ENCODE measurements at places on chromosomes 16 and 17.

DNA sequence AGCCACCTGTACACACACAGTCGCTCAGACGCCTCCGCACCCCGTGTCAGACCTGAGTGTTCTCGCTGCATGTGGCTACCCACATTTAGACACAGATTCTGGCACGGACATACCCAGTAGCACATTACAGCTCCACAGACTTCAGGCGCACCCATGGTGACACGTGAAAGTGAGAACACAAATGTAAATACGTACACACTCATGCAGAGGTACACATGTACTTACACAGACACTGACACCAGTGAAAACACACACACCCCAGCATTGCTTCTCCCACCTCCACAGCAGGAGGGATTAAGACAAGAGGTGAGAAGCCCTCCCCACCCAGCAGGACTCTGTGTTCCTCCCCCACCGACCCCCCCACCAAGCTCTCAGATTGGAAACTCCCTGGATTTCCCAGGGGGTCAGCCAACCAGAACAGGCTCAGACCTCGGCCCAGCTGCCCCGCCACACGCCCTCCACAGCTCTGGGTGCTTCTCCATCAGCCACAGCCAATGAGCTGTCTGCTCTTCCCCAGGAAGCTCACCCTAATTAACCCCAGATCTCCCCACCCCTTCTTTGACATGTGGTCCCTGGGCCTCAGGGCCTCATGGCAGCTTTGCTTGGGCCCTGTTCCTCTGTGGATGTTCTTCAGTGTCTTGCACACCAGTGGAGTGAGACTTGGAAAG is 5.3 kb upstream of the FOXN1 start:
- no peak for DNase-seq

DNA sequence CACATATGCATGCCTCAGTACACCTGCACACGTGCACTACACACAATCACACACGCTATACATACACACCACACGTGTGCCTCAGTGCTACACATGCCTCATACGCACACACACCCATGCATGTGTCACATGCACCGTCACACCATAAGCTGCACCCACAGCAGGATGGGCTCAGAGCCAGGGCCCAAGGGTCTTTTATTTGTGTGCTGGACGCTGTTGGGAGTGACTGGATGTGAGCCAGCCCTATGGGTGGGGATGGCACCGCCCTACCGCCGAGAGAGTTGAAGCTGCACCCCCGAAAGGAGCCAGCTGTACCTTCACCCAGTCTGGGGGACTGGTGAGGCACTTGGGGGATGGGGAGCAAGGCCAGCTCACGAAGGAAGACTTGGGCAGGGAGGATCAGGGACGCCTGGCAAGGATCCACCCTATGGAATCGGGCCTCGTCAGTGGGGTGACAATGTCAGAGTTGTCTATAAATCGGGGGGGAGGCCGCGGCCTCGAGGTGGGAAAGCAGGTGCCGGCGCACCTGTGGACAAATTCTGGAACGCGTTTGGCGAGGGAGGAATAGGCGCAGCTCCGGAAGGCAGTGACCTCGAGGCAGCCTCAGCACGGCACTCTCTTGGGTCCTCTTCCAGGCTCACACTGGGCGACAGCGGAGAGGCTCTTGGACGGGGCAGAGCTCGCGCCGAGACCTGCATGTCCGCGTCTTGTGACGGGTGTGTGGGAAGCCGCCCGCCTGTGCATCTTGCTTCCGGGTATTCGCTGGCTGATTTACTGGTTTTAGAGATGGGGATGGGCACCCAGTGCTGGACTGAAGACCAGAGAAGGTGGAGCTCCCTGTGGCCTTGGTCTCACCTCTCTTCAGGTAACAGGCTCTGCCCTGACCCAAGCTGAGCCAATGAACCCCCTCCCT is 7.3 kb downstream of the RGS11 start:
- DNase-seq: no peak

DNA sequence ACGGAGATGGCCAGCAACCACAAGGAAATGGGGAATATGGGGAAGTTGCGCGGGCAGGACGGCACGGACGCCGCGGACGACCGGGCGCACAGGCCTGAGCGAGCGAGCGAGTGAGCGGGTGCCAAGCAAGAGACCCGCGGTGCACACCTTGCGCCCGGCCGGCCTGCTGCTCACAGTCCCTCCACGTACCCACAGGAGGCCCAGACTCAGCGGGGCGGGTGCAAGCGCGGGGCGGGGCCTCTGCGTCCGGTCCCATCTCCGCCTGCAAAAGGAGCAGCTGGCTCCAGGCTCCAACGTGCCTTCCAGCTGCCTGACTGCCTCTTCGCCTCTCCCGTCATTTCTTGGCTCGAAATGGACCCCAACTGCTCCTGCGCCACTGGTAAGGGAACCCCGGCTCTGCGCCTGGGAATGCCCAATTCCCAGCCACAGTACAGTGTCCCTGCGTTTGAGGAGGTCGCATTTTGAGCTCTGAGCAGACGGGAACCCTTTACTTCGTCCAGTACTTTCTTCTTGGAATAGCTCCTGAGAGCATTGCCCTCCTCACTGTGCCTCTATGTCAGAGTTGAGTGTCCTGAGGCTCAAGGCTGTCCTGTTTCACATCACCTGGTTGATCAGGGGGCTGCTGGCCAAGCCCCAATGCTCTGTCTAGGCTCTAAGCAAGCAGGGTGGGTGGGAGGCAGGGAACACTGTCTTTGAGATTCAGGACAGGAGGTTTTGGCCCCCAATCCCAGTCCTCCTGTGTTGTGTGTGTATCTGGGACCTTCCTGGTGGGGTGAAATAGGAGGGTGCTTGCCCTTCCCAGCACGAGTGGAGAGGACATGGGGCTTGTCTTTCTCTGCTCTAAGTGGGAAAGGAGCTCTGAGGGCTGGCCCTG is 8.1 kb upstream of the MT1E start:
- no peak for DNase-seq

- DNase-seq: no peak
Observed at GRCh38 chr17:12993631-12994030, 24.2 kb downstream of the ELAC2 start.

DNA sequence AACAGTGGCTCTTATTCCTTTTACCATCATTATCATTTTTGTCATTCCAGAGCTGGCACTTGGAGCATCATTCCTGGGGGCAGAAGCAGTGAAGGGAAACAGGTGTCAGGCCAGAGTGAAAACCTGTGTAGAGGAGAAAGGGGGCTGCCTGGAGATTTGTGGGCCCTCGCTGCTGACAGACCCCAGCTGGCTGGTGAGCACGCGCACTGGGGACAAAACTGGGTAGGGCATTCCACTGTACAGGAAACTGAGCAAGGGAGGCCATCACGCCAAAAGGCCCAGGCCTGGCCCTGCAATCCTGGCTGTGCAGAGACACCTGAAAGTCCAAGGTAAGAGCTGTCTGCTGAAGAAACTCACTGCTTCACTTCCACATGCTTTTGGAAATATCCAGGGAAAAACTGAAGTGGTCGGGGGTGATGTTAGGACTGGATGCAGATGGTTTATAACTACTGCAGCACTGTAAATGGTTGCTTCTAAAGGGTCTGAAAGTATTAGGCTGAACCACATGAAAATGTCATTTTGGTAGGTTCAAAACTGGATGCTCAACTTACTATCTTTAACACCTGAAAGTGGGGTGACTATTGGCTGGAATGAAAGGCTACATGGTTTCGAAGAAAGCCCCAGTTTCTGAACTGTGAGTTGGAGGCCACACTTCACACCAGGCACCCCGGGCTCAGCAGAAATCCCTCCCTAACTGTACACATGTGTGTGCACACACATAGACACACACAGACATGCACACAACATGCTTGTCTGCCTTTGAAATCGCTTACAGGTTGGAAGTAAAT is 225.0 kb downstream of the C16orf78 start:
- DNase-seq: no peak

GRCh38 chr16:50246299-50247122 is 19.8 kb upstream of the ADCY7 start:
- no peak for DNase-seq

GRCh38 chr17:67779098-67779672 is 46.1 kb upstream of the BPTF start:
- DNase-seq: peak; percentile 42

DNA sequence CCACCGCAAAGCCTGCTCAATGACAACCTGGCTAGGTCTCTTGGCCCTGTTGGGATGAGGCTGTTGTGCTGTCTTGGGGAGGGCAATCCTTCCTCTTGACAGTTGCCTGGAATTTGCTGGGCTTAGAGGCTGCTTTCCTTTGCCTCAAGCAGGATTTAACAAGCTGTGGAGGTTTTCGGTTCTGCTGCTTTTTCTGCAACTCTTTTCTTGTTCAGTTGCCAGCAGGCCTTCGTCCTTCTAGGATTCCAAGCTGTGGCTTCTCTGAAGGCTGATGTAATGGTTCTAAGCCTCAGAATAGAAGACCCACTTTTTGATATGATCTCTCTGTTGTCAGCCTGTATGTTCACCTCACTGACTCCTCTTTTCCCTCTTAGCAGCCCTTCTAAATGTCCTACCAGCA is 149.5 kb upstream of the HS3ST4 start:
- DNase-seq: peak; percentile 5

- DNase-seq: no peak
Observed at GRCh38 chr17:79681101-79681621, 49.6 kb upstream of the ENPP7 start.

- no peak for DNase-seq
Observed at GRCh38 chr16:89094252-89094879, 714 bp downstream of the ACSF3 start.

DNA sequence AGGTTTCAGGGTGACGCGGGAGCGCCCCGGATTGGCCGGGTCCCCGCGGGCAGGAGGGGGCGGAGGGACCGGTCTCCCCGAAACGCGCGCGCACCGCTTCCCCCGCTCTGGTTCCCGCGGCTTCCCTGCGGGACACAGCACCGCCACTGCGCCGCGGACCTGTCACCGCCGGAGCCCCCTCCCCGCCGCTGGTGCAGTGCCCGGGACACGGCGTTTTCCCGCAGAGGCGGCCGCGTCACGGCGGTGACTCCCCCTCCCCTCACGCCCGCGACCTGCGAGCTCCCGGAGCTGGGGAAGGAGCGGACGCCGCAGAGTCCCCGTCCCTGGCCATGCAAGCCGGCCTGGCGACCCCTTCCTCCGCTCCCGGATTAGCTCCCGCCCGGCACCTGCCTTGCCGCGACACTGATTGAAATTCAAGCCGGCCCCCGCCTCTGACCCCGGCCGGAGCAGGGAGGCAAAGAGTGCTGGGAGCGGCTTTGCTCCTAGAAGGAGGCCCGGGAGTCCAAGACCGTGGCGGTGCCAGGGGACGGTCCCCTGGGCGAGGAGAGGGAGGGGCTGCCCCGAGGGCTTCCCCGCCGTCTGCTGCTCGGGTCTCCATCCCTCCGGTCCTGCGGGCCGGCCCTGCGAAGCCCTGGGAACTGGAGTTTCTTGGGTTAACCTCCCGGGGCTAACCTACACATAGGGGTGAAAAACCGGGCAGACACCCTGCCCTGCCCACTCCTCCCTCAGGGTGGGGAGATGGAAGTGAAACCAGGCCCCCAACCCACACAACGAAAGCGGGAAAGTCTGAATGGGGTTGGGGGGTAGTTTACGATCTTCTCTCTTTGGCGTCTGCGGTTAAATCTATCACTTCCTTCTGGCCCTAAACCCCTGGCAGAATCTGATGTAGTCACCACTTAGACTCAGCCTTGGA is 1.0 kb downstream of the RHBDL3 start:
- no peak for DNase-seq

DNA sequence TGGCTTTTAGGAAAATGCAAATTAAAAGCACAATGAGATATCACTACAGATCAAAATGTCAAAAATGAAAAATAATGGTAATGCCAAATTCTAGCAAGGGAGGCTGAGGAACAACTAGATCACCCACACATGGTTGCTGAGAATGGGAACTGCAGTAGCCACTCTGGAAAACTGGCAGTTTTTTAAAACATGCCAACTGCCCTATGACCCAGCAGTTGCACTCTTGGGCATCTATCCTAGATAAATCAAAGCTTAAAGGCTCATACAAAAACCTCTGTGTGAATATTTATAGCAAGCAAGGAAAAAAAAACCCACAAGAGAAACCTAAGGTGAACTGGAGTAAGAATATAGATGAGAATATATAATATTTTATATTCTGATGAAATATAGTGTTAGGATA is 104.3 kb downstream of the PRKCB start:
- no peak for DNase-seq

DNA sequence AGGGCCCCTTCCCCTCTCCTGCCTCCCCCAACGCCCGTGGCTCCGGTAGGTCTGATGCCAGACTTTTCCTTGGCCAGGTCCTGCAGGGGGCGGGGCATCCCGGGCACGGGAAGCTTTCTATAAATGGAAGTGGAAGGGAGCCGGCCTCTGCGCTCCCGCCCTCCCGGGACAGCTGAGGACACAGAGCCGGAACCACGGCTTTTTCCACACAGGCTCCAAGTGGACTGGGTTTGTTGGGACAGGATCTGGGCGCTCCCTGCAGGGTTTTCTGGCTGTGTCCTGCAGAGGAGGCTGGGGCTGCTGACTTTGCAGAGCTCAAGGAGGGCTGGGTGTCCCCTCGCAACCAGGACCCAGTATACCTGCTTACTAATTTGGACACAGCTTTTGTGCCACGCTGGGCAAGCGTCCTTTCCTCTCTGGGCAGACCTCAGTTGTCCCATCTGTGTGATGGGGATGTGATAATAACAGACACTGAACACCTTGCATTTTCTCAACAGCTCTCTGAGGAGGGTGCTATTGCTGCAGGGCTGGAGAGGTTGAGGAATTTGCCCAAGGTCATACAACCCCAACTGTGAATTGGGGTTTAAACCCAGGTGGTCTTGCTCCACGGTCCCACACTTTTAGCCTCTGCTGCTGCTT is 1.8 kb downstream of the TNS4 start:
- DNase-seq: peak; percentile 89

- DNase-seq: no peak
Observed at GRCh38 chr16:51150888-51151320, at the start of gene SALL1. SALL1 (minus strand) TSS chr16:51151270; CDS start chr16:51151241, 29 bp downstream.

- no peak for DNase-seq
Observed at GRCh38 chr16:3842994-3843393, 37.5 kb downstream of the CREBBP start.

- no peak for DNase-seq
Observed at GRCh38 chr17:53193044-53193443, 629.7 kb upstream of the KIF2B start.

DNA sequence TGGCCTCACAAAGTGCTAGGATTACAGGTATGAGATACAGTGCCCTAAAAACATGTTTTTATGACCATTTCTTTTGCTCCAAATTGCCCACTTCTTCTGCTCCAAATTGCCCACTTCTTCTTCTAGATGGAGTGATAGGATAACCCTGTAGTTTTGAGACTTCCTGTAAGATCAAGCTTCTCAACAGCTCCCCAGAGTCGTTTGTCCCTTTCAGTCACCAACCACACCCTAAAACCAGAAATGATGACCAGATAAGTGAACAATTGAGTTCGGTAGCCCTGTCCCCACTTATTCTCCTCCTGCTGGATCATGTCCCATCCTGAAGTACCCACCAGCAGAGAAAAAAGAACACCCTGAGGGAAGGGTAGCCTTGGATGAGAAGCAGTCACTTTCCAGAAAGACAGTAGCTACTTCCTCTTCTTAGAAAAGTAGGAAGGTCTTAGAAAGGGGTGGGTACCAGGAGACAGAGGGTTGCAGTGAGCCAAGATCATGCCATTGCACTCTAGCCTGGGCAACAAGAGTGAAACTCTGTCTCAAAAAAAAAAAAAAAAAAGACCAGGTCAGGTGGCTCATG is 2.5 kb downstream of the ODAD4 start:
- DNase-seq: no peak

- DNase-seq: peak; percentile 34
Observed at GRCh38 chr16:14003074-14003570, 68.0 kb upstream of the MRTFB start.

GRCh38 chr16:82955741-82956348 is 329.1 kb downstream of the CDH13 start:
- DNase-seq: no peak

All from cerebellar cortex (tissue), 1 donor.